ENCODE measurements at places on chromosomes 12 and 14. TPM values are rescaled to one million over a fixed set of nuclear protein-coding genes. Genes with fewer than 3 reads are reported as not detected.
A peak's percentile ranks its signal among the peaks of the same experiment; 100 is the strongest.

Gene LRTM2
- total RNA-seq, result not detected

DNA sequence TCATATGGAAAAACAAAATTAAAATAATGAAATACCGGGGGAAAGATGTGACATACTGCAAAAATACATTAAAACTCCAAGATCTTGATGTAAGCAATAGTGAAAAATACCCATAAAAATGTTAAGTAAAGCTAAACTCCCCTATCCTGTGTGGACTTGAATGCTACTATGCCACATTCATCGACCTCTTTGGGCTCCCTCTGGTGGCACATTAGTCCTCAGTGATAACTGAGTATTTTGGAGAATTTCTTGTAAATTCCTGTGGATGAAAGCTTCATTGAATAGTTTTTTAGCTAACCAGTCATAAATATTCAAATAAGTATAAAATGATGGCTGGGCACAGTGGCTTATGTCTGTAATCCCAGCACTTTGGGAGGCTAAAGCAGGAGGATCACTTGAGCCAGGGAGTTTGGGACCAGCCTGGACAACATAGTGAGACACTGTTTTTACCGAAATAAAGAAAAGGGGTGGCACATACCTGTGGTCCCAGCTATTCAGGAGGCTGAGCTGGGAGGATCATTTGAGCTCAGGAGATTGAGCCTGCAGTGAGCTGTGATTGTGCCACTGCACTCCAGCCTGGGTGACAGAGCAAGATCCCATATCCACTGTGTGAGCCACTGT lies 42.4 kb upstream of the SGPP1 start:
- no peak overlapping the region for H3K27ac ChIP-seq
- DNase-seq, result no peak
- H3K36me3 ChIP-seq, result no peaks in the 10 kb centered on the region
- H3K27me3 ChIP-seq, result no peaks in the 10 kb centered on the region
- H3K4me1 ChIP-seq, result no peaks in the 10 kb centered on the region

DNA sequence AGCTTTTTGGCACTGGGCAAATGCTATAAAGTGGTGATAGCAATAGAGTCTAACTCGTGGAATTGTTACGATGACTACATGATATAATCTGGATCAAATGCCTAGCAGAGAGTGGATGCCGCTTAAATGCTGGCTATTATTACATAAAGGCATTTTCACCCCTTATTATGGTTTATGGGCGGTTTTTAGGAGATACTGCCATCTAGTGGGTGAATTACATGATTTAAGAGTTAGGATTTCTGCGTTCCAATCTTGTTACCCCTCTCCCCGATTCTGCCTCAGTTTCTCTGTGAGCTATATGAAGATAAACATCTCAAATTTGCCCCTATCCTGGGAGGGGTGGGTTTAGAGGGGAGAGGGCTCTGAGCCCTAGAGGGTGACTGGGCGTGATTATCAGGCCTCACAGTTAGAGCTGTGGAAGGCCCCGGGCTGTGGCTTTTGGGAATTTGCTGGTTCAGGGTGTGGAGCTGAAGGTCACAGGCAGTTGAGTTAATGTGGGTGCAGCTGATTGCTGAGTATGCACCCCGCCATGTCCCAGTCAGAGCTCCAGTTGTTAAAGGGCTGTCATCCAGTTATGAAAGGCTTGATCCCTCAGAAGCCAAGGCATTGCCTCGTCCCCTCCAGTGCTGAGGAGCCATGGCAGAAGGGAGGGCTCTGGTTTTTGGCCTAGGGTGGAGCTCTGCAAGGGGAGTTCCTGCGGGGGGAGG lies 14.4 kb downstream of the CLSTN3 start:
- no peak for DNase-seq
- H3K4me1 ChIP-seq, result no peaks in the 10 kb centered on the region
- H3K36me3 ChIP-seq, result peaks cover 12% of the 10 kb centered on the region
- no peak overlapping the region for H3K27ac ChIP-seq
- no peak overlapping the region for H3K4me3 ChIP-seq

Gene FAM222A
- 2.9 TPM for total RNA-seq

Gene KCNH3
- 0.35 TPM for total RNA-seq

- no peak overlapping the region for H3K4me3 ChIP-seq
- no peaks in the 10 kb centered on the region for H3K4me1 ChIP-seq
- H3K36me3 ChIP-seq, result no peaks in the 10 kb centered on the region
- no peak overlapping the region for H3K27ac ChIP-seq
- no peak for DNase-seq
These were observed 25.4 kb downstream of the SRRM4 start for GRCh38 chr12:119006746-119007145.

DNA sequence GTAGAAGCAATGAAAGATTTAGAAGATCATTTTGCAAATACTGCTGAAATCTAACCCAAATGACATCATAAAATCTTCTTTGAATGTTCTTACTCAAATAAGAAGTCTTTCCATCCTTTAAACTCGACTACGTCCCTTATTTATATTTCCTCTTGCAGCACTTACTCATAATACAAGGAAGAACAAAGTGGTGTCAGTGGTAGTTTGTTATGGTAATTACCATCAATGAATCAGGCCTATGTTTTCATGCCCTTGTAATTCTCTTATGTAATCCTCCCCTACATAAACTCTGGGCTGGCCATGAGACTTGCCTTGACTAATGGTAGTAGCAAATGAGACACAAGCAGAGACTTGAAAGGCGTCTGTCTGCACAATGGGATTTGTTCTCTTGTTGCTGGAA lies 17.0 kb downstream of the EEA1 start:
- H3K4me3 ChIP-seq, result no peak overlapping the region
- no peak overlapping the region for H3K27ac ChIP-seq
- peaks cover 4% of the 10 kb centered on the region for H3K4me1 ChIP-seq
- no peak for DNase-seq
- H3K27me3 ChIP-seq, result no peaks in the 10 kb centered on the region
- no peaks in the 10 kb centered on the region for H3K36me3 ChIP-seq

DNA sequence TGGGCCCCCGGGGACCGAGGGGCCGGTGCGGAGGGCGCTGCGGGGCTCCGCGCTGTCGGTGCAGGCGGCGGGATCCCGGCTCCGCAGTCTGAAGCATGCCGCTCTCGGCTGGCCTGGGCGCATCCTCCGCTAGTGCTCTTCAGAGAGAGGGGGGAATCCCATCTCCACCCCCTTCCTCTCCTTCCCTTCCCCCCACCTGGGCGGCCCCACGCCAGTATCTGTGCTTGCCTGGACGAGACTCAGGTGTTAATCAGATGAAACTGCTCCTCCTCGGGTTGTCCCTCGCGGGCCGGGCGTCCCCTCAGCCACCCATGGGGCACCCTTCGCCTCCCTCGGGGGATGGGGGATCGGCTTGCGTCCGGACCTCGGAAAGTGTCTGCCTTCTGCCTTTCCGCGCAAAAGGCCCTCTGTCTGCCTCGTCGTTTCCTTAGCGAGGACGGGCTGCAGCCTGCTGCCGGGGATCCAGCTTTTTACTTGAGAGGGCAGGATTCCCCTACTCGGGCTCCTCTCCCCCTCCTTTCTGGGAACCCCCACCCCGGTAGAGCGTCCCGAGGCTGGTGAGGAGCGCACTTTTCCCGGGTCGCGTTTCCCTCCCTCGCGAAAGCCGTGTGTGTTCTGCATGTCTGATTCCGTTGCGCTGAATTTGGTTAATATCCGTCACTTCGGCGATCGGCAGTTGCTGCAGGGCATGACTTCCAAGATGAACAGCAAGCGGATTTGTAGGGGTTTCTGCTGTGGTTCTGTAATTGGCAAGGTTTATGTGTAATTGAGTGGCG lies 1.1 kb downstream of the GPHN start:
- no peak for DNase-seq

GRCh38 chr14:35883677-35884293 lies 57.6 kb downstream of the BRMS1L start:
- H3K36me3 ChIP-seq, result no peaks in the 10 kb centered on the region
- H3K27ac ChIP-seq, result no peak overlapping the region
- DNase-seq, result no peak
- H3K4me1 ChIP-seq, result peaks cover 13% of the 10 kb centered on the region
- no peaks in the 10 kb centered on the region for H3K27me3 ChIP-seq

Gene PRH2
- total RNA-seq, result not detected

- H3K4me1 ChIP-seq, result peaks cover 17% of the 10 kb centered on the region
- H3K27ac ChIP-seq, result no peak overlapping the region
- no peak overlapping the region for H3K4me3 ChIP-seq
These were observed 468.4 kb upstream of the RGS6 start for GRCh38 chr14:71463807-71464206.

DNA sequence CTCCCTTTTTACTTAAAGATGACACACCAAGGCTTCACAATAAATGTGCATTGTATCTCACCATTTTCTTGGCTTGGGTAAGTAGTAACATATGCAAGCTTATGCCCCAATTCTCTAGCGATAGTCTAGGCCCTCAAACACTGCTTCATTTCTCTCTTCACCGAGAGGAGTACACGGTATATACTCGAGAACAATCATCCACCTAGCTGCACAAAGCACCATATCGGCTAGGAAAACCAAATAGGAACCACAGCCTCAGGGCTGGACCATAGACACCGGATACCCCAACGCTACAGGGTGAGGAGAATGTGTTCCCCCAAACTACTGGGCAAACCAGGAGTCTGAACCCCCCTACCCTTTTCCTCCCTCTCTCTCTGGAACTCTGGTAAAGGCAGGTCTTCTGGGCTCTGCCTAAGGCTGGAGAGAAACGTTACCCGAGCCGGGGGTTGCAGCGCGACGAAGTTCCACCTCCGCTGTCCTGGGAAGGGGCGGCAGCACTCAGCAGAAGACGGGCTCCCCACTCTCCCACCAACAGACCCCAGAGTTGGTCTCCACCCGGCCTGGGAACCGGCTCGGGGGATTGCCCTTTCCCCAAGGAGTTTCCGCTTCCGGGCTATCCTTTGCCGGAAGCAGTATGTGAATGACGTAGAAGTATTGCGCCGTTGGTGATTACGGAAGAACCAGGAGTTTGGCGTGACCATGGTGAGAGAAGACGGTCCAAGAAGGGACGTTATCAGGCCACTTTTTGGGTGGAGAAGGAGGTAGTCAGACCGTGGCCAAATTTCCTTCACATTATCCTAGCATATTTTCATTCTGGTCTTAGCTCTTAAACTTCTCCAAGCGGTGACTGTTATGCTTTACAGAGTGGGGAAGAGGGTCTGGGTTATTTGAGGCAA lies at the start of the genes AREL1 and FCF1:
AREL1 (minus strand) TSS at position 582 of the 896 bp plus-strand sequence. CDS start 27,465 bp downstream, outside the sequence.
FCF1 (plus strand) TSS at position 646 of the 896 bp plus-strand sequence; CDS start at position 700, 54 bp downstream.
- peak; percentile 65 for DNase-seq
- peak within 1 kb of the TSS; percentile 94 for H3K4me3 ChIP-seq

GRCh38 chr12:1812650-1813302 lies 7.6 kb upstream of the LRTM2 start:
- no peaks in the 10 kb centered on the region for H3K27me3 ChIP-seq
- no peaks in the 10 kb centered on the region for H3K36me3 ChIP-seq

- no peaks in the 10 kb centered on the region for H3K27me3 ChIP-seq
- no peaks in the 10 kb centered on the region for H3K36me3 ChIP-seq
- H3K4me3 ChIP-seq, result no peak overlapping the region
- H3K4me1 ChIP-seq, result no peaks in the 10 kb centered on the region
These were observed 45.1 kb upstream of the CHGA start for GRCh38 chr14:92877757-92878431.

- DNase-seq, result no peak
- no peaks in the 10 kb centered on the region for H3K4me1 ChIP-seq
- no peaks in the 10 kb centered on the region for H3K36me3 ChIP-seq
- no peak overlapping the region for H3K4me3 ChIP-seq
- H3K27ac ChIP-seq, result no peak overlapping the region
These were observed 12.8 kb upstream of the CEP170B start for GRCh38 chr14:104852280-104852663.

DNA sequence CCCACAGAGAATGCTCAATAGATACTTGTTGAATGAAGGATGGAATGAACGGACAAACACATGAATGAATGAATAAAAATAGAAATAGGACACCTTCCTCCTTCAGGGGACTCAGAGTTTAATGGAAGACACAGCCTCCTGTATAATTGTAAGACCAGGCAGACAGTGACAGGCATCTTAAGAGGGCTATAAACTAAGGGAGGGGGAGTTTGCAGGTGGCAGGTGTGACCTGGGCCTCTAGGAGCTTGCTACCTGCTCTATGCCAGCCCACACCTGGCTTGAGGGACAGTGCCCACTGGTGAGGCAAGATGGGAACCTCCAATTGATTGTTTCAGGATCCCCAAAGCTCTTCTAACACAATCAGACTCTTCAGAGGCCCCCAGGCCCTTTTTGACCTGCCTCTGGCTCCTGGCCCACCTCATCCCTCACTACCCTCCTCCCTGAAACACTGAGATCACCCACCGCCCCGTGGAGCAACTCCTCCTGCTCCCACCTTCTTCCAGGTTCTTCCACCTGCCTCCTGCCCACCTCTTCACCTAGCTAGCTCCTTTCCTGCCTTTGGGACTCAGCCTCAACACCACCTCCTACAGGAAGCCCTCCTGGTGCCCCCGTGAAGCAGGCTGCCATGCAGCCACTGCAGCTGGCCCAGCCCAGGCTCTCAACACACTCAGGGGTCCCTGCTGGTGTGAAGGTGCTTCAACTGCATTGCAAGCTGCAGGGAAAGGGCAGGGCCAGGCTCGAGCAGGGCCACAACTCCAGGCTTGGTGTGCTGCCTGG lies 9.4 kb downstream of the SERPINA3 start:
- no peak overlapping the region for H3K4me3 ChIP-seq
- DNase-seq, result no peak
- H3K27me3 ChIP-seq, result no peaks in the 10 kb centered on the region
- no peaks in the 10 kb centered on the region for H3K36me3 ChIP-seq

Gene SRRM4
- total RNA-seq, result 0.21 TPM

DNA sequence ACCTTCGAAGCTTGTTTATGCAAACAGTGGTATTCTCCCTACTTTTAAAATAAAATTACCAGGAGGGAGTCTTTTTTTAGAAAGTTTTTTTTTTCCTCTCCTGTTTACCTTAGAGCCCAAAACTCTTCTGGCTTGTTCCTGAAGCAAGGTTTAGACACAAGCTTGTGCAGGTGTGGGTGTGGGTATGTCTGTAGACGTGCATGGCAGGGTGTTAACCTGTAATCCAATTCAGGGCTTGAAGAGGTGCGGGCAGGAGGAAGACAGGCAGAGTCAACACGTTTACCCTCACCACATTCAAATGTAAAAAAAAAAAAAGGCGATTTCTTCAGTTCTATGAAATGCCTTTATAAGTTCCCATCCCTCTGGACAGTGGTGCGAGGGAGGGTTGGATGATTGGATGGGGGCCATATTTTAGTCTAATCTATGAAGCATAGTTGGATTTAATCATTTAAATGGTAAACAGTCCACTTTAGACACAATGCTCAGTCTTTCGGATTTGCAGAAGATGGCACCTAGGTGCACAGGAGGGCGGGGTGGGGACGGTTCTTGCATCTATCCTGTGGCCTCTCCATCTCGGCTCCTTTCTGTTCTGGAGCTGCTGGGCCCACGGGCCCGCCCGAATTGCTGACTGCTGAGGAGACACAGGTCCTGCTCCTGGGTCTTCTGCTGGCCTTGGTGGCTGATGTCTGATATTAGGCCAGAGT lies 982 bp upstream of the NINJ2 start:
- DNase-seq, result no peak
- H3K36me3 ChIP-seq, result no peaks in the 10 kb centered on the region
- no peak overlapping the region for H3K27ac ChIP-seq
- H3K27me3 ChIP-seq, result no peaks in the 10 kb centered on the region
- peaks cover 31% of the 10 kb centered on the region for H3K4me1 ChIP-seq
- H3K4me3 ChIP-seq, result no peak overlapping the region
